ENCODE measurements at places on chromosomes 2 and 18.

DNA sequence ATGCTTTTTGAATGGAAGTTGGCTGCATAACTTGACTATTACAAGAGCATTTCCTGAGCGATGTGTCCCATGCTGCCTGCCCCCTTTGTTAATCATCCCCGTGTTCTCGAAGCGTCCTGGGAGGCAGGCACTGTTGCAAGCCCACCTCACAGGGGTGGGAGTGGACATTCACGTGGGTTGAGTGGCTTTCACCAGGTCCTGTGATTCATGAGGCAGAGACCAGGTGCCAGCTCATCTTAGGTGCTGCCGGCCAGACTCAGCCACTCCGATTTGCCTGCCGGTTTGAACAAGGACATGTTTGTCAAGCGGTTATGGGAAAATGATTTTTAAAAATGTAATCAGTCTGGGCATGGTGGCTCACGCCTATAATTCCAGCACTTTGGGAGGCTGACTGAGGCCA is 112.5 kb downstream of the ZNF532 start:
- no peak for DNase-seq

GRCh38 chr18:8357320-8357719 is 251.9 kb upstream of the RAB12 start:
- no peak for DNase-seq

DNA sequence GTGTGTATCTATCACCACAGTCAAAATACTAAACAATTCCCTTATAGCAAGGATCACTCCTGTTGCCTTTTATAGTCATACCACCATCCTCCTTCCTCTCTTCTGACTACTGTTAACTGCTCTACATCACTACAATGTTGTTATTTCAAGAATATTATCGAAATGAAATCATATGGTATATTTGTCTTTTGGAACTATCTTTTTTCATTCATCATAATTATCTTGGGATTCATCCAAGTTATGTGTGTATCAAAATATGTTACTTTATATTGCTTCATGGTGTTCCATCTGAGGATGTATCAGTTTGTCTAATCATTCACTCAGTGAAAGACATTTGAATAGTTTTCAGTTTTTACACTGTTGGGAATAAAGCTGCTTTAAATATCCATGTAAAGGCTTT is 1423.0 kb upstream of the PIK3C3 start:
- no peak for DNase-seq

DNA sequence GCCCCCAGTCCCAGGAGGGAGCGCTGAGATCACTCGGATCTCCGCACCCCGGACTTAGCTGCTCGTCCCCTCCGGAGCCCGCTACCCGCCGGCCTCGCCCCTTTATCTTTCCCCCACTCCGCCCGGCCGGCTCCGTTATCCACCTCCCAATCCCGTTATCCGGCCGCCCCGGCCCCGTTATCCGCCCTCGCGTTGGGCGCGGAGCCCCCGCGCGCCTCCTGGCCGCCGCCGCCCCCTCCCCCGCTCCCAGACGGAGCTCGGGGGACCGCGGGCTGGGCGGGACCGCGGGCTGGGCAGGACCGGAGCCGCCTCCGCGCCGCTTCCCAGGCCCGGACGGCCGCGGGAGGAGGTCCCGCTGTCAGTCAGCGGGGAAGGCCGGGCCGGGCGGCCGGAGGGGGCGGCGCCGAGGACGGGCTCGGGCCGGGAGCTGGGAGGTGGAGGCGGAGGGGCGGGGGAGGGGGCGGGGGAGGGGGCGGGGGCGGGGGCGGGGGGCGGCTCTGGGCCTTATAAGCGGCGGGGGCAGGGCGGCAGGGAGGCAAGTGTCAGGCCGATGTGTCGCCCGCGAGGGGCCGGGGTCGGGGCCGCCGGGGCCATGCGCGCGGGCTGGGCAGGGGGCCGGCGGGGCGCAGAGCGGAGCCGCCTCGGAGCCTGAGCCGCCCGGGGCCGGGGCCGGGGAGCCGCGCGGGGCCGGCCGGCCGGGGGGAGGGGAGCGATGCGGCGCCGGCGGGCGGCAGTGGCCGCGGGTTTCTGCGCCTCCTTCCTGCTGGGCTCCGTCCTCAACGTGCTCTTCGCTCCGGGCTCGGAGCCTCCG is at the start of gene PKDCC:
Gene PKDCC (plus strand): TSS at position 534 of the 811 bp plus-strand sequence. CDS start 179 bp downstream, at position 713.
- peak; percentile 21 for DNase-seq

DNA sequence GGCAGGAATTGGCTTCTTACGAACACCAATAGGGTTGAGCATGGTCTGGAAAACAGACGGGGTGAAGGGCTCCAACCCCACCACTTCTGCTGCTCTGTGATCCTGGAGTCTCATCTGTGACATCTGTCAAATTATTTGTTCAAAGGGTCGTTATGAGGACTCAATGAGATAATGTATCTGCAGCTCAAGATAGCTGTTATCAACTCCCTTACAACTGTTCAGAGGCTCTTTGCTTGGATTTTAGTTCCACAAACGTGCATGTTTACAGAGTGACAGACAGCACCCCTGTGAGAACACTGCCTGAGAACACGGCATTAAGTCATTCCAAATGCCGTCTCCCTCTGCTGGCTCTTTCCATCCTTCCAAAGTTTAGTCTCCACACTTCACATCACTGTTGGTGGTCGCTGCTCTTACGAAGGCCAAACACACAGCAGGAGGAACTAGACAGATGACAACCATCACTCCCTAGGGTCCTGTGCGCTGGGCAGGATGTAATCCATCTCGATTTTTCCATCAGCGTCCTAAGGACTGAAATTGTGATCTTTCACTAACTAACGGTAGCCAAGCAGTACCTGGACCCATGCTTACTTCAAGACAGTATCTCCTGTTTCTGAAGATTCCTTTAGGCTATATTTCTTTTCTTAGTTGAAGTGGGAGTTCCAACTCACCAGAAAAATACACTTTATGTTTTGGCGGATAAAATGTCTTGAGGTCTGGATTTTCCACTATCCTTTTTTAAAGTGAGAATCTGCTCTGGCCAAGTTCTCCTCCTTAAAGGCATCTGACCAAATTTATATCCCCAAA is 220.3 kb downstream of the ANAPC1 start:
- no peak for DNase-seq

DNA sequence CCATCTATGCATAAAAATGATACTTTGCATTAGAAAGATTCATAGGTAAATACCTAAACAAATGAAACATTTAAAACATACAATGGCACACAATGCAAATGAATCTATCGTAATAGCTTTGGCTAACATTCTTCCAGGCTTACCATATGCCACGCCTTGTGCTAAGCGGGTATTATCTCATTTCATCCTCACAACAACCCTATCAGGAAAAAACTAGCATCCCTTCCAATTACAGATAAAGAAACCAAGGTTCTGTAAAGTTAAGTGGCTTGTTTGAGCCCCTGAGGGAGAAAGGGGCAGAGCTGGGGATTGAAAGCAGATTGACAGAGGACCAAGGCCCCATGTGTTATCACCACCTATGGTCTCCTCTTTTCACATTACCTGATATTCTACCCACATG is 145.4 kb upstream of the ETAA1 start:
- DNase-seq: no peak

DNA sequence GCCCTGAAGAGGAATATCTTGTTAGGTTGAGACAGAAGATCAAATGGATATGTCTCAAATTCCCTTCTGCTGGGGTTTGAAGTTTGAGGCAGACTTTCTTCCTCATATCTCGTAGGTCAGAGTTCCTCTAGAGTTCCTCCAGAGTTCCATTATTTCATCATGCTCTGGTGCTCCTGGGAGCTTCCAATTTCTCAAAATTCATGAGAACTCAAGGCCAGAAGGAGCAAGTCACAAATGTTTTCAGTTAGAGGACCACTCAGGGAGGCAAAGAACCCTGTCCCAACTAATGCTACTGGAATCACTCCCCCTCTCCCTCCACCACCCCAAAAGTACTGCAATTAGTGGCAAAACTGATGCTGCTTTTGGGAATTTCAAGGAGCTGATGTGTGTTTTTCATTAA is 115.7 kb upstream of the RBMS1 start:
- no peak for DNase-seq

- DNase-seq: no peak
These were observed 204.9 kb downstream of the ASB1 start for GRCh38 chr2:238631491-238632180.

DNA sequence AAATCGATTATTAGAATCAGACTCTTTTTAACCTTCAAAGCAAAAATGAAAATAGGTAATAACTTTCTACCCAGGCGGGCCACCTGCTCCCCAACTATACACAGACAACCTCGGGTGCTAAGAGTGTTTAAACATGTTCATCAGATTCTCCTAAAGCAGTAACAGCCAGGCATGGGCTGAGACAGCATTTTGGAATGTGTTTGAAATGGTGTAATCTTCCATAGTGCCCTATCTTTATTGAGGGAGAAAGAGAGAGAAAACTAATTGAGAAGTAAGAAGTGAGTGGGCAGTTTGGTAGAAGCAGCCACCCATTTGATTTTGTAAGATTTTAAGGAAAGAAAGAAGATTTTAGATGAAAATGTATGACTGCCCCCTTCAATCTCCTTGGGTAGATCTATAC is 196.1 kb upstream of the CTAGE1 start:
- DNase-seq: no peak

- DNase-seq: no peak
These were observed 34.1 kb upstream of the SLC39A10 start for GRCh38 chr2:195622966-195623365.

- DNase-seq: no peak
These were observed 661 bp upstream of the MGAT5 start for GRCh38 chr2:134253117-134253704.

GRCh38 chr2:648476-649424 is 28.5 kb downstream of the TMEM18 start:
- DNase-seq: no peak

- peak; percentile 97 for DNase-seq
These were observed at the start of gene PTPN4 for GRCh38 chr2:119759451-119760236. TSS of gene PTPN4 (plus strand) at chr2:119759922. CDS start at chr2:119809854, 49,932 bp downstream.

- DNase-seq: no peak
These were observed 61.6 kb downstream of the MEP1B start for GRCh38 chr18:32251466-32251865.

DNA sequence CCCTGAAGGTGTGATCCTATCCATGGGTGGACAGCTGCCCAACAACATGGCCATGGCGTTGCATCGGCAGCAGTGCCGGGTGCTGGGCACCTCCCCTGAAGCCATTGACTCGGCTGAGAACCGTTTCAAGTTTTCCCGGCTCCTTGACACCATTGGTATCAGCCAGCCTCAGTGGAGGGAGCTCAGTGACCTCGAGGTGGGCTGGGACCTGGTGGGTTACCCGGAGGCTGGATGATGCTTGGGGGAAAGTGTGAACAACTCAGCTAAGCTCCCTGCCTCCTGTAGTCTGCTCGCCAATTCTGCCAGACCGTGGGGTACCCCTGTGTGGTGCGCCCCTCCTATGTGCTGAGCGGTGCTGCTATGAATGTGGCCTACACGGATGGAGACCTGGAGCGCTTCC is 16.2 kb downstream of the CAD start:
- DNase-seq: no peak

- no peak for DNase-seq
These were observed 16.5 kb downstream of the TWIST2 start for GRCh38 chr2:238864207-238865014.

DNA sequence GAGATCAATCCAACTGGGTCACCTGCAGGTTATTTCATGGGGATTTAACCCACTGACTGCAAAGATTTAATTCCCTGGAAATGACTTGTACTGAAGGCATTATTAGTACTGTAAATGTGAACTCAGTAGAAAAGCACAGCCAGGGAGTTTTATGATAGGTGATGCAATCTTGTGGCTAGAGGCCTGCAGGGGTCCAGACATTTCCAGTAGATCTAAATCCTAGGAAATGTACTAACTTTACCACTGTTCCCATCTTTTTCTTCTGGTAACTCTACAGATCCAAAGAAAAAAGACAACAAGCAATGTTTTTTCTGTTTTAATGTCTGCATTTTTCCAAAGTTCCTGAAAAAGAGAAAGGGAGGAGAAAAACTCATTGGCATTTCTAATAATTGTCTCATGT is 500.1 kb downstream of the ARHGAP15 start:
- DNase-seq: no peak

DNA sequence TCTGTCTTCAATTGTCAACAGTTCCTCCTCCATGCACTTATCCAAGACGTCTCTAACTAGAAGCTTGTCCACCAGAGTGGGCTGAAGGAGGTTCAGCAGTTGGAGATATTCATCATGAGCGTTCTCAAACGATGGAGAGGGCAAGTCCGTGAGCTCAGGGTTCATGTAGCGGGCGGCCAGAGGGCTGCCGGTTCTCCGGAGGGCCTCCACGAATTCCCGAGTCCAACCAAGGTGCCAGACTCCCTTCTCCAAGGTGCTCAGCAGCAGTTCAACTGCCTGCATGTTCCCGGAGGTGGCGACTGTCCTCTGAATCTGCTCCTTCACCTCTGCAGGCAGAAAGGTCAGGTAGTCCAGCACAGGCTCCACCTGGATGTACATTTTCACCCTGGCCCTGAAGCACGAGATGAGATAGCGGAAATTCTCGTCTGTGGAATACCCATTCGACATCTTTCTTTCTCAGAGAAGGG is 590 bp downstream of the IFIH1 start:
- peak; percentile 26 for DNase-seq

GRCh38 chr2:71804281-71804751 is 343.3 kb downstream of the CYP26B1 start:
- no peak for DNase-seq

DNA sequence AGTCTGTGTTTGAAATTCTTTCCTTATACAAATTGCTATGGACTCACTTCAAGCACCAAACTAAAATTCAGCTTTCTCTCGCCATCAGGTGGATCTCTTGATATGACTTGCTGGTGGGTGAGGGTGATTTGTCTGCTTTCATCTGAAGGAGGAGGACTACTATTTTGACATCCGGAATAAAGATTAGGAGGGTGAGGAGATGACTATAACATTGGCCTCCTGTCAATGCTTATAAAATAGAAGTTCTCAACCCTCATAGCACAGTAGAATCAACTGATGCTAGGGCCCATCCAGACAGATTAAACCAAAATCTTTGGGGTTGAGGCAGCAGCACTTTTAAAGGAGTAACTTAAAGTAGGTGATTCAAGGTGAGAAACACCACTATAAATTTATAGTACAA is 120.4 kb upstream of the DNAJC10 start:
- no peak for DNase-seq

DNA sequence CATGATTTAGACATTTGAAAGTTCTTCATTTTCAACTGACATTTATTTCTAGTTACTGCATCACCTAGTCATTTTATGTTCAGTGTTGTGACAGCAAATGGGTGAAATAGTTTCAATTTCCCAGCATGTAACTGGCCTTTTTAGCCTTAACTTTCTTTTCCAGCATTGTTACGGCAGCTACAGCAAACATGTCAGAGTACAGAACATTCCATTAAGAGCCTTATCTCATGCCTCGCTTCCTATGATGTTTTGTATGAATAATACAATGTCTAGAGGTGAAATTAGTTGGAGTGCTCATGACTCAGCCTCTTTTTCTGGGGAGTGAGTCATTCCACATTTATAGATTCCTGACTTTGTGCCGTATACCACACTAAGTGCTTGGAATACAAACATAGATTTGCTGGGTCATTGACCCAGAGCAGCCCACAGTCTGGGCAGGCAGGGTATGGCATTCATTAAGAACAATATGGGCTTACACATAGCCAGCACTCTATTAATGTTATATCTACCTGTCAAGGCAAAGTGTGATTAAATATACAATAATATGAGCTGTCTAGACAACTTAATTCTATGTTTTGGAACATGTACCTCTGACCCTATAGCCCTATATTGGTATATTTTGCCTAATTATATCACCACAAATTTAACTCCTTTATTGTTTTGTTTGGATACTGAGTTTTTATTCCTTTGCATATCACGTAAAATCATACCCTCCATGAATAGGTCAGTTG is 72.2 kb downstream of the MAP2 start:
- no peak for DNase-seq
